ENCODE measurements at places on chromosomes 7 and 10.

GRCh38 chr10:132313865-132314264, 6.1 kb upstream of the STK32C start:
- DNase-seq, result no peak

- peak; percentile 29 for DNase-seq
These were observed 5.1 kb upstream of the MYL7 start for GRCh38 chr7:44145969-44146911.

GRCh38 chr7:108071551-108071950, 58.6 kb downstream of the LAMB4 start:
- DNase-seq, result no peak

- no peak for DNase-seq
These were observed 274.9 kb upstream of the ADARB2 start for GRCh38 chr10:2012209-2012608.

GRCh38 chr7:16668049-16668858, 22.3 kb downstream of the BZW2 start:
- DNase-seq, result no peak

DNA sequence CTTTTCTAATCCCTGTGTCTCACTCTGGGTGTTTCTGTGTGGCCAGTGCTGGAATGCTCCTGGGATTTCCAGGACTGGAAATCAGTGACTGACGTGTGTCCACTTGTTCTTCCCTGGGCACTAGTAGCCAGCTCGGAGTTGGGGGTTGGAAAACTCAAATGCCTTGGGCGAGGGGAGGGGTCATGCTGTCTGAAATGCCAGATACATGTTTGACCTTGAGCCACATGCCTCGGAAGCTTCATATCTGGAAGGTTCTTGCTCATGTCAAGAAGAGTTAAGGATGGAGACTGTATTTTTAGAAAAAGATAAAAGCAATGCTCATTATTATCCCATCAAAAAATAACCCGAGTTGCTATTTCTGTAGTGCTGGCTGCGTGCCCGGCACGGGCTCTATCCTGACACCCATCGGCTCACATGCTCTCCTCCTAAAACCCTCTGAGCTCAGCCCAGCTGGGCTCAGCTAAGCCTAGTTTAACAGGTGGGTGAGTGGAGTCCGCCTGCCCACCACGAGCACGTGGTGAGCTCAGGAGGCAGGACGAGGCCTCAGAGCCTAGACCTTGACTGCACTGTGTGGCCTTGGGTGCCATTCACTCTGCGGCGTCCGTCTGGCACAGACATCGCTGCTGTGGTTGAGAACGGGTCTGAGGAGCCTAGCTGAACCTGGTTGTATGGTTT, 6.4 kb downstream of the DPYSL4 start:
- DNase-seq, result no peak

DNA sequence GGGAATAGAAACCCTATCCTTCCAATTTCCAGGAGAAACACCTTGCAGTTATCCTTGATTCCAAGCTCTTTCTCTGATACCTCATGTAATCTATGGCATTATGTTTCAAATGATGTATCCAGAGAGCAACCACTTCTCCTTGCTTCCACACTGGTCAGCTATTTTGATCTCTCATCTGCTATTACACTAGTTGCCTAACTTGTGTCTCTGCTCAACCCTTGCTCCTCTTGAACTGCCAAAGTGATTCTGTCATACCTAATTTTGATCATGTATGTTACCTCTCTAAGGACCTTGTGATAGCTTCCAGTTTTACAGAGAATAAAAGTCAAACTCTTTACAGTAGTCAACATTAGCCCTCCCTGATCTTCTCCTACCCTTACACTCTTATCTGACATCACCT, 90.4 kb downstream of the KCND2 start:
- DNase-seq, result no peak

- DNase-seq, result no peak
These were observed 57.1 kb downstream of the ZNF467 start for GRCh38 chr7:149716007-149716931.

DNA sequence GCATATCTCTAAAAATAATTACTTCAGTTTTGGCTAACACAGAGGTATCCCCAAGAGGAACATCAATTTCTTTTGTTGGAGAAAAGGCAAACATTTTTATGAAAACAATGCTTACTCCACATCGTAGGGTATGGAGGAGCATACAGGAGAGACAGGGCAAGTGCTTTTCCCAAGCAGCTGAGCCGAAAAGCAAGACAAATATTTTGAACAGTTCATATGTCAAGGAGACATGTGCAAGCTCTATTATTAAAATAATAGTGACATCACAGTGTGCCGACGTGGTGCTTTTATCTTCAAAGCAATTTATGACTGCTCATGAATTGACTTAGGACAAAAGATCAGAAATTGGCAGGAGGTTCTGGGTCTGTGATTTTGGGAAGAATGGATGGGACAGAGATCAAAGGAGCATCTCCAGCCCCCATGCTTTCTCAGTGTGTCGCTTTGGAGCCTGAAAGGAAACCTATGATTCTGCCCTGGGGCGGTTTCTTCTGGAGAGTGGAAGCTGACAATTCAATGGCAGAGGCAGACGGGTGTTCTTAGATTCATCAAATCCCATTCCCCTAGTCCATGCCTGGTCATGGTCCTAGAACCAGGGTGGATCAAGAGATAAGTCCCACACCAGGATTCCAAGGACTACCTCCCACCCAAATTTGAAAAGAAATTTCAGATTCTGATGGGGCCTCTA, 97.1 kb downstream of the JCAD start:
- DNase-seq, result no peak

GRCh38 chr10:28681928-28682750, 4.8 kb downstream of the BAMBI start:
- DNase-seq, result no peak

DNA sequence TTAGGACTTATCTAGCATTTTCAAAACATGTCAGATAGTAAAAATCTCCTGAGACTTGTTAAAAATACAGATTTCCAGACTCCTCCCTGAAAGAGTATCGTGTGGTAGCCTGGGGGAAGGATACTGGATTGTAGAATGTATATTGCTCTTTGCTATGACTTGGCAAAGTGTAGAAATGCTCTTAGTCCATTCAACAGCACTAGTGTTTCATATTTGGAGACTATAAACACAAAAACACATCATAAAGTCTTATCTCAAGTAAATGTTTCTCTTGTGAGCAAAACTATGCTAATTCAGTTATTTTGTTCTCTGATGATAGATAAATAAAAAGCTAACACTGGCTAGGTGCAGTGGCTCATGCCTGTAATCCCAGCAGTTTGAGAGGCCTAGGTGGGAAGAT, 137.5 kb upstream of the PRPS1L1 start:
- DNase-seq, result no peak

DNA sequence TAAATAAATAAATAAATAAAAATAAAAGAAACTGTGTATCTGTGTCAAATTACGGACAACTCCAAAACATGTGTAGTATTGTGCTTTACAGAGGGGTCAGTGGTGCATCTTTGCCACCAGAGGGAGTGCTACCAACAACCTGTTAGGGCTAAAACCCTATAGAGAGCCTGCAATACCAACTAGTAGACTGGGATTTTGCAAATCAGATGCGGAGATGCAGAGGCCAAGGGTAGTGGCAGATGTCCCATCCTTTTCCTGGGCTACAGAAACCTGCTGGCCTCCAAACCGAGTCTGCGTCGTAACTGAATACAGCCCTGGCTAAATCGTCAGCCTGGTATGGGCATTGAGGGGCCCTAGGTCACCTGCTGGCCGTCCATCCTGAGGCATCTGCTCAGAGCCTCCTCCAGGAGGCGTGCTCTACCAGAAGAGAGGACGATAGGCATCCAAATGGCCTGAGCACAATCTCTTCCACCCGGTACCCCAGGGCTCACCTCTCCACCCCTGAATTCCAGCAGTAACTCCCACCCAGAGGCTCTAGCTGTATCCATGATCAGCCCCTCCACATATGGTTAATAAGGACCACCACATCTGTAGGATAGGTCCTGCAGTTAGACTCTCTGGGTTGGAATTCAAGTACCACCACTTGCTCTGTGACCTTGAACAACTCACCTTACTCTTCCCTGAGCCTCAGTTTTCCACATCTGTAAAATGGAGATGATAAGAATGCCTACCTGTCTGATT, 6.2 kb upstream of the RRP12 start:
- DNase-seq, result peak; percentile 93

DNA sequence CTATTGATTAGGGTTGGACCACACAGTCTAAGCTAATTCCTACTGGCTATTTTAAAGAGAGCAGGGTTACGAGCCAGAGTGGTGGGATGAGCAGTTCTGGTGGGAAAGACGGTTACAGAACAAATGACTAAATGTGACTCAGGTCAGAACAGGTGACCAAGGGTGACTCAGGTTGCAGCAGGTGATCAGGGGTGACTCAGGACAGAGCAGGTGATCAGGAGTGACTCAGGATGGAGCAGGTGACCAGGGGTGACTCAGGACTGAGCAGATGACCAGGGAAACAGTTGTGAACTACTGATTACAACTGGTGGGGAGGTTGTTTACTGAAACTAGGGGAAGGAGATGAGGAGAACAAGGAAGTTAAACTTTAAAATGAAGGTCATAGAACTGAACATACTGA, 366.3 kb downstream of the ABCA13 start:
- no peak for DNase-seq

DNA sequence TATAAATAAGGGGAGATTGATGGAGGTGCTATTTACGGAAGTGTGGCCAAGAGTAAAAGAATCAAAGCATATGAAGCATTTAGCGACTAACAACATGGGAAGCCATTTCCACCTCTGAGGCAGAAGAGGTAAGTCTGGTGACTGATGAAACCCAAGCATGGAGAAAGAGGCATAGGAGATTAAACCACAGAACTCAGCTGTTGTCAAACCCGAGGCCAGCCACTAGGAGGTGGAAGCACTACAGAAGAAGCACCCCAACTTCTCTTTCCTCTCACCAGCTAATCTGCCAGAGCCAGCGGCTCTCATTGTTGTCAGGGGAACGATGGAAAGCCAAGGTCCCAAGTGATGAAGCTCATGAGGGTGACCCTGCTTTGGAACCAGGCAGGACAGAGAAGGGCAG, 19.6 kb upstream of the CNTNAP2 start:
- peak; percentile 46 for DNase-seq

GRCh38 chr10:99540657-99541531, 8.2 kb downstream of the NKX2-3 start:
- no peak for DNase-seq

GRCh38 chr7:3279147-3279818, 21.8 kb upstream of the SDK1 start:
- no peak for DNase-seq

DNA sequence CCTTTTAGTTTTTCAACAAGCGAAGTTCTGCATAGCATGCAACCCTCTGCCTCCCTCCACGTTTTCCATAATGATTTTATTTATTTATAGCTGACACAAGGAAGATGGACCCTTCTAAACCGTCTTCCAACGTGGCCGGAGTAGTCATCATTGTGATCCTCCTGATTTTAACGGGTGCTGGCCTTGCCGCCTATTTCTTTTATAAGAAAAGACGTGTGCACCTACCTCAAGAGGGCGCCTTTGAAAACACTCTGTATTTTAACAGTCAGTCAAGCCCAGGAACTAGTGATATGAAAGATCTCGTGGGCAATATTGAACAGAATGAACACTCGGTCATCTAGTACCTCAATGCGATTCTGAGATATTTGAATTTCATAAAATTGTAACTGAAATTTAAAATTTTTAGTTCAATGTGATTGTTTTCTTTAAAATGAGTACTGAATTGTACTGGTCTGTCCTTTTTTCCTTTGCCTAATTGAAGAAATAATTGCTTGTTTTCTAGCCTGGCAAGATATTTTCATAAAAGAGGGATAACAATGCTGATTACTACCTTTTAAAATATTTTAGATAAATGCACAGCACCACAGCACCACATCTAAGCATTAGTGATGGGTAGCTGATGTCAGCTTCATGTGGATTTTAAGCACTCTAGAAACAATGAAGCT, 41.5 kb upstream of the SLC39A12 start:
- peak; percentile 70 for DNase-seq

GRCh38 chr7:157404845-157405481, 68.2 kb downstream of the DNAJB6 start:
- no peak for DNase-seq

DNA sequence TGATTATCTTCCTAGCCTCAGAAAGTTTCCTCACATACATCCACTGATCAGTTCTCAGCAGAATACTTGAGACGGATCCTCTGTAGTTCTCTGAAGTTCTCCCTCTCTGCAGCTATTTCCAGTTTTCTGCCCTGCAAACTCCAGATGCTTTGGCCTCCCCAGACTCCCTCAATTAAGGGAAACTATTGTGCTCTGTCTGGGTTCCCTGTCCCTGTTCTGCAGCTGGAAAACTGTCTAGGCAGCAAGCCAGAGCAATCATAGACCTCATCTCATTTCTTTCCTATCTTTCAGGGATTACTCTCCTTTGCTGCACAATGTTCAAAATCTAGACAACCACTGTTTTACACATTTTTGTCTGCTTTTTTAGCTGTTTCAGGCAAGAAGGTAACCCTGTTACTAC, 9.2 kb downstream of the MICU1 start:
- no peak for DNase-seq

- no peak for DNase-seq
These were observed 36.4 kb downstream of the FAM204A start for GRCh38 chr10:118305730-118306129.

DNA sequence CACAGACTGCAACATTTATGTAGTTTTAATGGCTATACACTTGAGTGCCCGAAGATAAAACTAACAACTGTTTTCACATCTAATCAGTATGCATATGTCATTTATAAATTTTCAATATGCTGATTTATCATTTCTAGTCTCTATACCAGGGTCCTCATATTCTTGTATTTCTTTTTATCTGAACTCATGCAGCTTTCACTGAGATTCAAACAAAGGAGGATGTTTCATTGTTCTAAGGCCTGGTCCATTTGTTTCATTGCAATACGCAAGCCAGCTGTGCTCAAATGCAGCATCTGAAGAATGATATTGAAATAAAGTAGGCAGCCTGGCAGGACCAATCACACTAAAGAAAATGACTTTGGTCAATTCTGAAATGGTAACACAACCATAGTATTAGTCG, 31.7 kb downstream of the MAGI2 start:
- DNase-seq, result no peak
